ENCODE measurements at places on chromosomes 1 and 21.
A peak's percentile ranks its signal among the peaks of the same experiment; 100 is the strongest.

- no peak for DNase-seq
Observed at GRCh38 chr1:114671939-114672275, 2.1 kb upstream of the DENND2C start.

GRCh38 chr1:79259390-79260336 is 253.1 kb upstream of the ADGRL4 start:
- no peak for DNase-seq

DNA sequence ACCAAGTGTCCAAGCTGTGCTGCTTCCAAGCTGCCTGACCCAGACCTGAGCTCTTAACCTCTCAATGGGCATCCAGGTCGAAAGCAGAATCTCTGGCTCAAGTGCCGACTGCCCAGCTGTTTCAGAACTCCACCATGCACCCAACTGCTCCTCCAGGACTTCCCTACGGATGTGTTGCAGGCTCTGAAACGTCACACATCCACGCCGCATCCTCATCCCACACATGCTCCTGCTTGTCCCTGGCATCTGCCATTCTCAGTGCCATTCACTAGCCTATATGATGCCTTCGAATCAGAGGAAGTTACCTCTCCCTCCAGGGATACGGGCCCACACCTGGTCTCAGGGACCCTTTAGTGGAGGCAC is 11.2 kb downstream of the PDZK1IP1 start:
- DNase-seq: no peak

DNA sequence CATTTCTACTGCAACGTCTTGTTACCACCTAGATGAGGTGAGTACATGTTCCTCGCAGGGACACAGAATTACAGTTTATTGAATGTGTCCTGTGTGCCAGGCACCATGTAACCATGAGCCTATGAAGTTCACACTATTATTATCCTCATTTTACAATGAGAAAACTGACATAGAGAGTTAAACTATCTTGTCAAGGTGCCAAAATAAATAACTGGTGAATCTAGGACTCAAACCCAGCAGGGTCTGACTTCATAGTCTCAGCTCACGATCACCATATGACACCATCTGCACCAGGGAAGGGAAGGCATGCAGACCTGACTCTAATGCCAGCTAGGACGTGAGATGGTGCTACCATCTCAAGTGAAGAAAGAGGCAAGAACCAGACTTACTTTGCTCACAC is 2.4 kb downstream of the SELE start:
- no peak for DNase-seq

GRCh38 chr21:38830671-38831525 is 25.2 kb downstream of the ETS2 start:
- no peak for DNase-seq

GRCh38 chr1:50774759-50775351 is 185.2 kb downstream of the FAF1 start:
- DNase-seq: peak; percentile 77

DNA sequence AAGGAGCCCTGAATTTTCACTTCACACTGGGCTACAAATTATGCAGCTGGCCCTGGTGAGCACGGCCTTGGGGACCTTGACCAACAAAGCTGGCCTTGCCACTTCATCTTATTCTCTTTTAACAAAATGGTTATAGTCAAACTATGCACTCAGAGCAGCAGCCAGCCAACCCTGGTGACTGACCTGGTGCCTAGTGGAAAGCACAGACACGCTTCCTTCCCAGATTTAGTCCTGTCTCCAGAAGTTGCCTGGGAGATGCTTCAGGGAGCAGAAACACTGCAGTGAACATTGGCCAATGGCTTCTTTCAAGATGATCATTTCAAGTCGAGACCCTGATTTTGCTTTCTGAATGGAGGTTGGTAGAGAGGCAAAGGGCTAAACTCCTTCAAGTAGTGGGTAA is 249.3 kb downstream of the SIPA1L2 start:
- no peak for DNase-seq

DNA sequence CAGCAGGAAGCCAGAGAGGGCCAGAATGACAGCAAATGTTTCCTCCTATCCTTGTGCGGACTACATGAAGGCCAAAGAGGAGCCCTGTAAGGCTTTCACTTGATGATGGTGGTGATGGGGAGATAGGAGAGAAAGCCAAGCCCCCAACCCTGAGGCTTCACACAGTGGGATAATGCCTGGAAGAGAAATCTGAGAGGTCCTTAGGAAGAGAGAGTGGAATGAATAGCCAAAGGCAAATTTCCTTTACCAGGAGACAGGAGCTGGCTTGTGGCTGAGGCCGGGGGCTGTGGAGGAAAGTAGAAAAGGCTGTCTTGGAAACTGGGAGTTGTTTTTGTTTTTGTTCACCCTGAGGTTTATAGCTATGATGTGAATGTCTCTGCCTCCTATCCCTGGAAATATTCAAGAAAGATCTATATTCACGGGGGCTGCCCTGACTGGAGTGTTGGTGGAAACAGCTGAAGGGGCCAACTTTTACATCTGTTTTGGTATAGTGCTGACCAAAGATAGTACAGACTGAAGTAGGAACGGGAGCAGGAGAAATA is 13.0 kb upstream of the RNF19B start:
- DNase-seq: no peak

- no peak for DNase-seq
Observed at GRCh38 chr1:7301664-7301981, 469.5 kb upstream of the VAMP3 start.

DNA sequence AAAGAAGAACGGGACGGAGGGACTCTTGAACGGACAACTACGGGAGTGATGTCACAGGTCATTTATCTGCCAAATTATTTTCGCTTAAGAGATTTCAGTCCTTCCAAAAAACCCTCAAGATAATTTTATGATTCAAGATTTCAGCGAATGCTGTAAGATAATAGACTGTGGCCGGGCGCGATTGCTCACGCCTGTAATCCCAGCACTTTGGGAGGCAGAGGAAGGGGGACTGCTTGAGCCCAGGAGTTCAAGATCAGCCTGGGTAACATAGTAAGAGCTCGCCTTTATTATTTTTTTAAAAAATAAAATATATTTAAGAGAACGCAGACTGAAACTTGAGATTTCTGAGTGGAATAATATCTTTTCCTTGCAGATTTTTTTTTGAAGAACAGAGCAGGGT is 609 bp downstream of the RWDD2B start:
- DNase-seq: peak; percentile 52

GRCh38 chr21:35090403-35090802 is 41.3 kb upstream of the RUNX1 start:
- DNase-seq: no peak

DNA sequence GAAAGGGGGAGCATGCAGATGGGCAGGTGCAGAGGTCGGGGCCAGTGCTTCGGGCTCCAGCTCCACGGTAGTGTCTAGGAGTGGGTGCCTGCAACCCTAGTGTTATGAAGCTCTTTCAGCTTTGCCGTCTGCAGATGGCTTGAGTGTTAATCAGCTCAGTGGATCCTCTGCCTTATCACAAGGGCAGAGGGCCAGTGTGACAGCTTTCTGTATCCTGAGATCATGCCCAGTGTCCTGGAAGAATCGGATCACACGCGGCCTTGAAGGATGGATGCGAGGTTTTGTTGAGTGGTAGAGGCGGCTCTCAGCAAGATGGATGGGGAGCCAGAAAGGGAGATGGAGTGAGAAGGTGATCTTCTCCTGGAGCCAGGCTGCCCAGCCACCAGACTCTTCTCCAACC is 25.5 kb upstream of the C1orf146 start:
- DNase-seq: no peak

- DNase-seq: no peak
Observed at GRCh38 chr1:27397110-27397509, 4.7 kb downstream of the GPR3 start.

DNA sequence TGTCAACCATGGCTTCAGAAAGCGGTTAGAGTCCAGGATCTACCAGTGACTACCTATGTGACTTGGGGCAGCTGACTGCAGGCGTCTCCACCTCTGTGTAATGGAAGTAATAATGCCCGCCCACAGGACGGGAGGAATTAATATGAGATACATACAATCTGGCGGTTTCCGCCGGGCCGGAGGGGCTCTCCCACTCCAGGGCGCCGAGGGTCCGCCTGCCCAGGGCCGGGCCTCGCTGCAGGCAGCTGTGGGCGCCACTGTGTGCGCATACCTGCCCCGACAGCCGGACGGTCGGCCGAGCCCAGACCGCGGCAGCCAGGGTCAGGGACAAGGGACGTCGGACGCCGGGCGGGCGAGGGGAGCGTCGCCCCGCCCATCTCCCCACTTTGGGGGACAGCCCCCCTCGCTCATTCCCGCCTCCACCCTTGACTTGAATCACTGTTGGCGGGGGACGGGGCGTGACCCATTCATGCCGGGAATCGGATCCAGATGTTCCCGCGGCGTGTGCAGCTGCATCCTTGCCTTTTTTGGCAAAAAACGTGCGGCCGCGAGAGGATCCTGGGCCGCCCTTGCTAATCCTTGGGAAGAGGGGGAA is 6.0 kb upstream of the SF3A3 start:
- peak; percentile 53 for DNase-seq

DNA sequence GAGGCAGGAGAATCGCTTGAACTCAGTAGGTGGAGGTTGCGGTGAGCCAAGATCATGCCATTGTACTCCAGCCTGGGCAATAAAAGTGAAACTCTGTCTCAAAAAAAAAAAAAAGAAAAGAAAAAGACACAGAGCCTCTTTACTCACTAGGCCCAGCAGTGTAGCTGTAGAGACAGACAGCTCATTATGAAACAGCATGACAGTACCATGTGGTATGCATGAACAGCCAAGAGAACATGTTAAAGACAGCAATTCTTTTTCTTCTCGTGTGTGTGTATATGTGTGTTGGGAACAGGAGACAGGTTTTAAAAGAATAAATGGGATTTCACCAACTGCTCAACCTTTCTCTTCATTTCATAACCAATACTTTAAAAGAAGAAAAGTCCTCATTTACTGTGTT is 118.8 kb downstream of the PIK3R3 start:
- no peak for DNase-seq

DNA sequence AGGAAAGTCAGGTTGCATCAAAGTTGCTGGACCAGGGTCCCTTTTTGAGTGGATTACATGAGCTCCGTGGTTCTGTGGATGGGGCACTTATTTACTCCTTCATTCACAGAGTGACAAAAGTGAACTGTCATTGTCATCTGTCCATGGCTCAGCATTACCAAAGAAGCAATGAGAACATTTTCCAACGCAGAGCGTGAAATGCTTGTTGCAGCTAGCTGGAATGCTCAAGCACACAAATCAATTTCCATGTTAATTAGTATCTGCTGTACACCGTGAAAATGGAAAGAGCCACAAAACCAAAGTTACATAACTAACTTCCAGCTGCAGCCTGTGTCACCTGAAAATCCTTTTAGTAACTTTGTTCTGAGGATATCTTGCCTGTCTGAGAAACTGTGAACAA is 78.9 kb downstream of the MT1HL1 start:
- DNase-seq: no peak

DNA sequence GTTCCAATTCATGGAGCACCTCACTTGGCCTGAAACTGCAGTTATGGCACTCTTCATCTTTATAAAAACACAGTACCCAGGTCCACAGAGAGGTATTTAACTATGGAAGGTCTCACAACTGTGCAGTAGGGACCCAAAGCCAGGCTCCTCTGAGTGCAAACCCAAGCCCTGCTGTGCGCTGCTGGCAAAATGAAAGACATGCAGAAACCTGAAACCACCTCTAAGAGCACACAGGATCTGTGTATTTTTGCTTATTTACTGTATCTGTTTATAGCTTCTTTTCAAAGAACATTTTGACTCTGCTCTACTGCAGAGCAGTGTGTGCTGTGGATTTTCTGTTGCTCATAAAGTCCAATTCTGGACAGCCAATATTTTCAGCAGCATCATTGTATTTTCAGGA is 166.6 kb downstream of the DSCAM start:
- DNase-seq: no peak

DNA sequence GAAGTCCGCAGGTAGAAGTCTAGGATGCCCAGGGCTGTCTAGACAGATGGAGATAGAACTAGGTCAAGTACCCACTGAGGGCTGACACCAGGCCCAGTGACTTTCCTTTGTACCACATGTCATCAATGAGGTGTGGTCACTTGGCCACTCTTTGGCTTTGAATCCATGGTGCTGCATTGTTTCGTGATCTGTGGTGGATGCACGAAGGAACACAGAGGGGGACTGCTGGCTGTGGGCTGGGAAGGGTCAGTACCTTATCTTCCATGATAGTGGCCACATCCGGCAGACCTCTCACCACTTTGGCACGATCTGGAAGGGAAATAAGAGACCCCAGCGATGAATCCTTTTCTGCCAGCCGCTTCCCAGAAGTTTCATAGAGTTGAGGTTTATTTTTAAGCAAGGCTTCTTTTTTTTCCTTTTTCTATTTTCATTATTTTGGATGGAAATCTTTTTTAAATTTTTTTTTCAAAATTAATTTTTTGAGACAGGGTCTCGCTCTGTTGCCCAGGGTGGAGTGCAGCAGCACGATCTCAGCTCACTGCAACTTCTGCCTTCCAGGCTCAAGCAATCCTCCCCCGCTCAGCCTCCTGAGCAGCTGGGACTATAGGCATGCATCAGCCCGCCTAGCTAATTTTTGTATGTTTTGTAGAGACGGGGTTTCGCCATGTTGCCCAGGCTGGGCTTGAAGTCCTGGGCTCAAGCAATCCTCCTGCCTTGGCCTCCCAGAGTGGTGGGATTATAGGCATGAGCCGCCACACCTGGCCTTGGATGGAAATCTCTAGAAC is 53.1 kb downstream of the MYOM3 start:
- DNase-seq: no peak

- no peak for DNase-seq
Observed at GRCh38 chr1:59214248-59215208, 82.4 kb upstream of the FGGY start.

DNA sequence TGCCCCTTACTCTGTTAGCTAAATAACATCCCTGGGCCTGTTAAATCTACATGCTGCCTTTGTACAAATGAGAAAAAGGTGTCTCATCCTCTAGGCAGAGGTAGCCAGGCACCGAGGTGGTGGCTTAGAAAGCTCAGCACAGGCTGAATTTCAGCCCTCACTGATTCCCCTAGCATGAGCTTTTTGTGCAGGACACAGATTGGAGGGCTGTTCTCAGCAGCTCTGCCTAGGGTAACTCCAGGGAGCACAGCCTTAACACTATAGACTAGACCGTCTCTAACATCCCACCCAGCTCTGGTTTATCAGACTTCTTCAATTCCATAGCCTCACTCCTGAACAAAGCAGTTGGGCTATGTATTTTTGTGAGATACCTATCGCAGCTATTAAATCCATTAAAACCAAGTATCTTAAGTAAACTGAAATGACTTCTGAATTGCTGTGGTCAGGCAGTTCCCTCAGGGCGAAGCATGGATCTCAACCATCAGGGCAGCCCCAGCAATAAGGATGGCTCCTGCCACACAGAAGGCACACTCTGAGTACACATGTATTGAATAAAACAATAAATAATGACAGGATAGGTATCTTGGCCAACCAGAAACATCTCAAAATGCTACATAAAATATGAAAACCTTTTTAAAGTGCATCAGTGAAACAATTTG is 14.8 kb downstream of the S100A6 start:
- no peak for DNase-seq

GRCh38 chr1:31957701-31958674 is 19.8 kb upstream of the PTP4A2 start:
- peak; percentile 73 for DNase-seq

DNA sequence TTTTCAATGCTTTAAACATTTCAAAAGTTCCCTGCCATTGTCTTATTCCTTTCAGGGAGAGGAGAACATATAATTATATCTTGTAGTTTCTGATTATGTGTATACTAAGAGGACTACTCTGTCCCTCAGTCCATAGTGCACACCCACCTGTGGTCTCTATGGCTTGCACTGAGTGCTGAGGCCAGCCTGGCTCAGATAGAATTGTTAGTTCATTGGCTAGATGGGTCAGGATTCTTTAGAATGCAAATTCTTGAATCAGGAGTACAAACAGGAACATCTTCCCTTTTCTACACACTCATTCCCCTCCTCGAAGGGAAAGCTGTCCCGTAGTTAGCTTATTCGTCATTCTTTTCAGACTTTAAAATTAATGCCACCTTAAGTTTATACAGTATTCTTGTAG is 8.2 kb downstream of the BACH1 start:
- DNase-seq: no peak

Data from hematopoietic multipotent progenitor cell treated with erythropoietin and hydrocortisone succinate and interleukin-3 and kit ligand, for 8 days (in vitro differentiated cells).